T-helper 17 cell (primary cell): ENCODE measurements at places on chromosomes 4 and X.

- DNase-seq = no peak
These were observed 23.4 kb upstream of the XK start for GRCh38 chrX:37662181-37662580.

DNA sequence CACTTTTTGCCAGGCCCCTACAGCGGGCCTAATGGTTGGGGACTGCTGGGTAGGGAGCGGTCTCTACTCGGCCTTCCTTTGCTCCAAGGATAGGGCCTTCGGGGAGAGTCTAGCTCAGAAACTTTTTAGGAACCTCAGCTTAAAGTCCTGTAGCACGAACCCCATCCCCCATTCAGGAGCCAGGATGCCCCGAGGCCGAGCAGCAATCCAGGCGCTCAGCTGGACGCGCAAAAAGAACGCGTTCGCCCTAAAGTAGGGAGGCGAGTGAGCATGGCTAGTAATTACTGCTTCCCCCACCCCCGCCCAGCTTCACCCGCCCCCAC lies 9.7 kb downstream of the POU4F2 start:
- DNase-seq = no peak

DNA sequence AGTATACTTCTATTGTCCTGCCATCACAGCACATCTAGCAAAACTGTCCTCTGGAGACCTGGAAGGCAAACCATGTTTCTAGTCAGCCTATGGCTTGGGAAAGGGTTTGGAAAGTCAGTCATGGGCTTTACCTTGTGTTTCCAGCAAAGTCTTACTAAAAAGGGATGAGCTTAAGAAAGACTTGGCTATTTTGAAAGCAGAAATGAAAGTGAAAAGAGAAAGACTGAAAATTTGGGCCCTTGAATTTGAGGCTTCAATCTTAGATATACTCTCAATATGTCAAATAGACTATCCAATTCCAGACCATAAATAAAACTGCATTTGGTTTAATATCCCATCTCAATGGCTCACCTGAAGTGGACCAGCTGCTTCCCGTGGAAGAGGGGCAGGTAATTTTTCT lies 127.9 kb downstream of the ZNF330 start:
- DNase-seq = no peak

- no peak for DNase-seq
These were observed 64.3 kb upstream of the HELT start for GRCh38 chr4:184953971-184954370.

GRCh38 chrX:110836451-110836850 lies 40.8 kb upstream of the CHRDL1 start:
- no peak for DNase-seq
